ENCODE measurements at places on chromosomes 1 and 21.

GRCh38 chr1:87715471-87715870 is 386.8 kb downstream of the LMO4 start:
- DNase-seq = no peak

- no peak for DNase-seq
Observed at GRCh38 chr1:213014642-213015041, 1.0 kb downstream of the ANGEL2 start.

DNA sequence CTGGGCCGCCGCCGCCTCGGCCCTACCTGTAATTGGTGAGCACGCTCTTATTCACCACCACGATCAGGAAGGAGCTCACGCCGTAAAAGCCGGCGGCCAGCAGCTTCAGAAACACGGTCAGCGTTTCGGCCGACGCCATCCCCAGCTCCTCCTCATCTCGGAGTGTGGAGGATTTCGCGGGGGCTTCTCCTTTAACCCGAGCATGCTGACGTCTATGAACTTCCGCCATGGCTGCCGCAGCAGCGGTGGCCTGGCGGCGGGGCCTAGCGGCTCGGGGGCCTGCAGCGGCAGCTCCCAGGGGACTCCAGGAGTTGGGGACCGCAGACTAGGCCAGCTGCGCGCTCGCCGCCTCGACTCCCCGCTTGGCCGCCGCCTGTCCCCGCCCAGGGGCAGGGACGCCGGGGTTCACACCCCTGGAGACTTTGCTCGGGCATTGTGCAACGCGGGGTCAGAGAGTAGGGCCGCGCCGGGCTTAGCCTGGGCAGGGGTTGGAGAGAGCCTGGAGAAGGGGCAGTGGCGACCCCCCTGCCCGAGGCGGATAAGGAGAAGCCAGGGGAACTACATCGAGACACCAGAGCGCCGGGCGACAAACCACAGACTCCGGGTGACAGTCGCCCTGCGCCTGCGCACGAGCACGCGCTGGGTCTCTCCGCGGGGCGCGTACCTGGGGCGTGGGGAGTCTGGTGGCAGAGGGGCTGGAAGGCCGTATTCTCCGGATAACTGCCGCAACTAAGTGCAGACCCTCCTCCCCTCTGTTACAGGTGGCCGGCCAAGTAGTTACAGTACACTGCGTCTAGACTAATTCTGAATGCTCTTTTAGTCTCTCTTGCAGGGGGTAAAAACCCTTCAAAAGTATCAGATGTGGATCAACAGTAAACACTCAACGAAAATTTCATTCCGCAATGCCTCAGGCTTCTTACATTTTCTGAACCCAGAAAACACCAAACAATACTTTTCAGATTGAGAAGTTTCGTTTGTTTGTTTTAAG is at the start of gene SLC35D1:
Gene SLC35D1, minus strand, starts transcription at position 364 of the 988 bp plus-strand sequence. Its CDS starts 135 bp downstream, at position 229.
- peak; percentile 78 for DNase-seq

GRCh38 chr1:22892789-22893188 is 79.9 kb downstream of the LACTBL1 start:
- DNase-seq = no peak

- no peak for DNase-seq
Observed at GRCh38 chr1:106952776-106953175, 103.7 kb upstream of the PRMT6 start.

- DNase-seq = no peak
Observed at GRCh38 chr1:57788313-57788712, 364.5 kb upstream of the DAB1 start.

GRCh38 chr1:21567241-21568005 is 58.2 kb downstream of the ALPL start:
- DNase-seq = no peak

GRCh38 chr1:116515702-116516101 is 55.1 kb downstream of the CD58 start:
- no peak for DNase-seq

Measured in stimulated activated CD4-positive, alpha-beta T cell treated with anti-CD3 and anti-CD28 coated beads, Interleukin-2, amount 100 ng/mL, for 24 hours (primary cell).